ENCODE measurements at places on chromosomes 2 and 18.

GRCh38 chr2:74507926-74508520, 528 bp upstream of the PCGF1 start:
- DNase-seq: no peak

DNA sequence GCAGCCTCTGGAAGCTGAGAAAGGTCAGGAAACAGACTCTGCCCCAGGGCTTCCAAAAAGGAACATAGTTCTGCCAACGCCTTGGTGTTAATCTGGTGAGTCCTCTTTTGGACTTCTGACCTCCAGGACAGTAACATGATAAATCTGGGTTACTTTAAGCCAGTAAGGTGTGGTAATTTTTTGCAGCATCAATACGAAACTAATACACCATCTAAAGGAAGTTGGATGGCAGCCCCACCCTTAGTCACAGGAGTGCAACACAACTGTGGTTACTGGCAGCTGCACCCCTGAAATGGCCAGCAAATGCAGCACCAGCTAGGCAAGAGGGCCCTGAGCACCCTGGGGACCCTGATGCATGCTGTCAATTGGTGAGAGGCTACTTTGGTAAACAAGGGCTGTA, 25.8 kb downstream of the CREG2 start:
- no peak for DNase-seq

DNA sequence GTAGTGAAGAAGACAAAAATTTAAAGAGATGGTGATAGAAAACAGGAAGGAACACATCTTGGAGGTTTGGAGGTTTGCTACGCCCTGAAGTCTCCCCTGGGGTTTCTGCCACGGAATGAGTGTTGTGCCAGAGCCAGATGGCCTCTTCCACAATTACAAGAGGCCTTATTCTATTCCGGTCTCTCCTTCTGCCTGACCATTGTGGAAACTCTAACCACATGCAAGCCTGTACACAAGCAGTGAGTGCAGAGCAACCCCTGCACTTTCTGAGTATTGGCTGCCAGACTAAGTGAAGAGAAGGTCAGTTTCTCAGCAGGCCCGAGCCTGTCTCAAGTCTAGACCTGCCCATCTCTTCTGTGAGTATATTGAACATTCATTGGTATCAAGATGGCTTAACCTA, 22.7 kb upstream of the MYO1B start:
- DNase-seq: no peak

- no peak for DNase-seq
Measured at GRCh38 chr18:38539856-38540255, 974.3 kb upstream of the CELF4 start.

DNA sequence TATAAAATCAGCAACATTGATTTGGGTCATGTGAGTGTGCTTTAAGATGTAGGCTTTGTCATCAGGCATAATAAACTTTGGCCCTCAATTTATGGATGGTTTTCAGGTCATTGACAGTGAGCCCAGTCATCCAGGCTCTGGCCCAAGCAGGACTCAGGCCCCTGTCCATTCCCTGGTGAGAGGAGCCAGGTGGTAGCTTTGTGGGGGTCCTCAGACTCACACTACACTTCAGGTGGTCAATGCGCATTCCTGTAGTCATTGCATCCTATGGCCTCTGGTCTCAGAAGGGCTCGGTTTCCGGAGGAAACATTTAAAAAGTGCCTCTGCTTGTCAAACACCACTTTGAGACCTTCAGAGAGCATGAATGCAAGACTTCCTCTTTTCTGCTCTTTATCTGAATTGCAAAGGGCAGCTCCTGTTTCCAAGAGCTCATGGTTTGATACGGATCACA, 20.2 kb downstream of the LGALSL start:
- DNase-seq: no peak
